ENCODE measurements at places on chromosomes 7 and 10.
A peak's percentile ranks its signal among the peaks of the same experiment; 100 is the strongest.

DNA sequence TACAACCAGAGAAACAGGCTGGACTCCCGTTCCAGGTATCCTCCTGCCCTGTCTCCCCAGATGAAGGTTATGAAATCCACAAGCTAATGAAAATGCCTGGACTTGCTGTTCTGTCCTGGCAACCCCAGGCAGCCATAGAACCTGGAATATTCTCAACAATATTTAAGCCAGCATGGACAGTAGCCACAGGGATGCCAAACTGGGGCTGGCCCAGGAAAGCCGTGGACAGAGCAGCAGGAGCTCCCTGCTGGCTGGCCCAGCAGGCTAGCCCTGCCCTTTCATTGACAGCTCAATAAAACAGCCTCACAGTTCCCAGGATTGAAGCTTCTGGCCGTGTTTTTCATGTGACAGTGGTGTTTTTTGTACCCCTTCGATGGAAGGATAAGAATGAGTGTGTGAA lies 230.6 kb downstream of the BMPER start:
- no peak for DNase-seq

DNA sequence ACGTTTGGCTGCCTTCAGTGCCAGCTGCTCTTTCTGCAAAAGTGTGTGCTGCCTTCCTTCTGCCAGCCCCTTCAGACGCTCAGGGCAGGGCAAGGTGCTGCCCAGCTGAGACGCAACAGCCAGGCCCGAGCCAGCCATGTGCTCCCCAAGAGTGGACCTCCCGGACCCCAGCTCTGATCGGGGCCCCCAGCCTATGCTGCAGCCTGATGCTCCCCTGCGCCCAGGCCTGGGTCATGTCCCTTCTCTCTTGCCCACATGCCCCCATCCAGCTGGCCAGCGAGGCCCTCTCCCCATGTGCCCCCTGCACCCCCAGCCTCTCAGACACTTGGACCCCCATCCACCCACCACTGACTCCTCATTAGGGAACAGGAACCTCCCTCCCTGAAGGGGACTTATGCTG lies 17.8 kb downstream of the WDR86 start:
- no peak for DNase-seq

GRCh38 chr10:5904227-5904626 lies 14.2 kb downstream of the FBH1 start:
- no peak for DNase-seq

- no peak for DNase-seq
These were observed 85.3 kb upstream of the YAE1 start for GRCh38 chr7:39480901-39481300.

- DNase-seq: no peak
These were observed 9.6 kb downstream of the ELMO1 start for GRCh38 chr7:37438906-37439652.

GRCh38 chr7:101598986-101599771 lies 29.9 kb downstream of the MYL10 start:
- DNase-seq: no peak

GRCh38 chr7:74280985-74281384 lies 8.2 kb upstream of the CLIP2 start:
- no peak for DNase-seq

GRCh38 chr7:1458683-1459511 lies at the start of gene MICALL2:
TSS of gene MICALL2 (minus strand) at chr7:1459470. CDS start at chr7:1459326, 144 bp downstream.
- peak; percentile 39 for DNase-seq

DNA sequence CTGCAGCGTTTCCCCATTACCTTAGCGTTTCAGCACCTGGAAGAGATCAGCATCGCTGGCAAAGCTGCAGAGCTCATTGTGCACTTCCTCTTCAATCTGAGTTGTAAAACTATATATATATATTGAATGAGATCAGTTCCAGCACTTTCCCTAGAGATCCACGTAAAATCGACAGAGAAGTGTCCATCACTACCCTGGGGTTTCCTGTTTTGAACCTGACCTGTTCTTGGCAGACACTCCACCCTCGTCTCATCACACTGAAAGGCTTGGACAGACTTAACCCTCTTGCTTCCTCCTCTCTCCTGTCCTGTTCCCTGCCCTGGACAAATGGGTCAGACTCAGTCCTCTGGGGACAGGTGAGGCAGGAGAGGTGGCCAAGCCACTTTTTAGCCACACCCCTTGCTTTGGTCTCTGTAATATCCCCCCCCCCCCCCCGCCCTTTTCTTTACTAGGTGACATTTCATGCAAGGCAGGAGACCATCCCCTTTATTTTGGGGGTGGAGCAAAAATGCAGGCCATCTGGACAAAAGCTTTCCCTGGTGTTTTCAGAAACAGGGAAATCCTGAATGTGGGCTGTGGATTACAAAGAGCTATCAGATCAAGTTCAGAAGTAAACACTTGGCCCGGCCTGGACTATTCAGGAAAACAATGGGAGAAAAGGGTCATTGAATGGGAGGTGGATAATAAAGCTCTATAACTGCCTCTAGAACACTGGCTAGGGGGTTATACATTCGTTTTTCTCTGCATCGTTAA lies 83.7 kb upstream of the KDM7A start:
- DNase-seq: no peak

- DNase-seq: no peak
These were observed 37.9 kb downstream of the SLC25A28 start for GRCh38 chr10:99582255-99582770.

GRCh38 chr10:95605163-95605562 lies 44.0 kb upstream of the SORBS1 start:
- no peak for DNase-seq

DNA sequence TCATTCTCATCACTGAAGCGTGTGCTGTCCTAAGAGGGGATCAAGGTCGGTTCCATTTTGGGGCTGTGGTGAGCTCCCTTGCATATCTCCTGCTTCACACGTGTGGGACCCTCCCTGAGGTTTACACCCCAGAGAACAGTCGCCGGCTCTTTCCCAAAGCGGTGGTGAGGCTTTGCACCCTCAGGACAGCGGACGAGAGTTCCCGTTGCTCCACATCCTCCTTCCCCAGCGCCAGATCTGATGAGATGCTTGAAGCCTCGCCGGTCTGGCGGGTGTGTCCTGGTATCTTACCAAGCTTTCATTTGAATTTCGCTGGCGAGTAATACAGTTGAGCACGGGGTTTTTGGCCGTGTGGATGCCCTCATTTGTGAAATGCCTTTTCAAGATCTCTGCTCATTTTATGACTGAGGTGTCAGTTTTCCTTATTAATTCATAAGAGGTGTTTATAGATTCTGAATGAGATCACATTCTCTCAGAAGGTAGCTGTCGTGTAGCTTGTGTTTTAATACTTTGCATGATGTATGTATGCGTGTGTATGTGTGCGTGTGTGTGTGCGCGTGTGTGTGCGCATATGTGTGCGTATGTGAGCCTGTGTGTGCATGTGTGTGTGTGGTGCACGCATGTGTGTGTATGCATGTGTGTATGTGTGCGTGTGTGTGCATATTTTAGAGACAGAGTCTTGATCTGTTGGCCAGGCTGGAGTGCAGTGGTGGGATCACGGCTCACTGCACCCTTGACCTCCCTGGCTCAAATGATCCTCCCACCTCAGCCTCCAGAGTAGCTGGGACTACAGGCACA lies 30.7 kb downstream of the ELFN1 start:
- DNase-seq: no peak

DNA sequence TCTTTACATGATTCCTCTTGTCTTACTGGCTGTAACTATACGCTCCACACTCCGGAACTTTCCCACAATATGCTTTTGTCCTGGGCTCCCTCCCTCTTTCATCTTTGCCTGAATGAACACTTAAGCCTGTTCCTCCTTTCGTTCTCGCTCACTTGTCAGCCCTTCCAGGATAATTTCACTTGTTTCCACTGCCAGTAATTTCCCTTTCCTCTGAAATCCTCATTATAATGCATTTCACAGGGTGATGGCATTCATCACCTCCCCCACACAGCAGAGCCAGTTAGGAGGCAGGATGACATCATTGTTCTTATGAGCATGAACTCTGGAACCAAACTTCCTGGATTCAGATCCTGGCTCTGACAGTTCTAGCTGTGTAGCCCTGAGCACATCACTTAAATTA lies 372.6 kb downstream of the GPR158 start:
- DNase-seq: peak; percentile 43

GRCh38 chr7:79968077-79968648 lies 166.5 kb upstream of the GNAI1 start:
- no peak for DNase-seq

GRCh38 chr10:100724531-100725027 lies 20.8 kb upstream of the PAX2 start:
- no peak for DNase-seq

DNA sequence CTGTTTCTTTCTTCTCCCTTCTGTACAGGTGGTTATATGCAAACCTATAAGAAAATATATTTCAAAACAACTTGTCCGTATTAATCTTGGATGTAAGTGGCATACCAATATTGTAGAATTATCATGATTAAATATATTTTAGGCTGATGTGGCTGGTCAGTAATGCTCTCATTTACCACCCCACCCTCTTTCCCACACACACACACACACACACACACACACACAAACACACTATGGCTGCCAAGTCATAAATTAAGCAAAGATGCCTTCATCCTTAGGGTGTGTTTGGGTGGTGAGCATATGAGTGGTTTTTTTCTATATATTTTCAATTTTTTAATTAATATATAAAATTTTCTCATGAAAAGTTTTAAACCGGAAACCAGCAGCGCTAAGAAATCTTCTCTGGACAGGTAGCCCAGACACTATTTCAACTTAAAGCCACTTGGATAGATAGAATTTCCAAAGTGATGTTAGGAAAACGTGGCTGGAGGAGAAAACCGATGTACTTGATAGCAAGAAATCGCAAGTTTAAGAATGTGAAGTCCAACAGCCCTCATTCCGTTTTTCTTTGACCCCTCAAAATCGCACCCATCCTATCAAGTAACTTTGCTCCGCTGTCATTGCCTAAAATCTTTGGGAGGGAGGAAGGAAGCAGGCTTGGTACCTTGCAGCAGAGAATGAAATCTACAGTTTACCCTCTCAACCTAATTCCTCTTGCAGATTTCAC lies 171.7 kb downstream of the FAM107B start:
- DNase-seq: no peak

DNA sequence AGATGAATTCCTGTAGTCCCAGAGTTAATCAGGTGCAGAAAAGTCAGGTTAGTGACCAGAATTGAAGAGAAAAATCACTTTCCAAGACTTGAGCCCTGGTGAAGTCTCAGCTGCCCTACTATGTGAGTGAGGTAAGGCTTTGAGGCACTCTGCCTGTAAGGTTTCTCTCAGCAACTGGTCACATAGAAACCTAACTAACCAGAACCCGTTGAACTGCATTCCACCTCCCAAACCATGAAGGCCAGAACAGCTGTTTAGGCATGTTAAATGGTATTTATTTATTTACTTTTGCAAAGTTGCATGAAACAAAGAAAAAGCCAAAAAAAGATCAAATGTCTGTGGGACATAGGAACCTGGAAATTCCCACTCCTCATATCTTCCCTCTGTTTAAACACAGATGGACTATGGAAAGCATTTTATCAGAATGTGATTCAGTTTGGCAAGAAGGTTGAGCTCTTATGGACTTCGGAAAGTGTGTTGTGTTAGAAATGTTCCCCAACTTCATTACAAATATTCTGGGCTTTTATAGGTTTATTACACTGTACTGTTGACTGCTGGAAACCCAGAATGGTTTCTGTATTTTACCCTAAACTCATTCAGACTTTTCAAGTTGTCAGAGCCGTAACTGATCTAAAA lies 12.8 kb upstream of the GPR85 start:
- no peak for DNase-seq

GRCh38 chr7:73809467-73809951 lies 21.3 kb upstream of the CLDN4 start:
- DNase-seq: no peak

DNA sequence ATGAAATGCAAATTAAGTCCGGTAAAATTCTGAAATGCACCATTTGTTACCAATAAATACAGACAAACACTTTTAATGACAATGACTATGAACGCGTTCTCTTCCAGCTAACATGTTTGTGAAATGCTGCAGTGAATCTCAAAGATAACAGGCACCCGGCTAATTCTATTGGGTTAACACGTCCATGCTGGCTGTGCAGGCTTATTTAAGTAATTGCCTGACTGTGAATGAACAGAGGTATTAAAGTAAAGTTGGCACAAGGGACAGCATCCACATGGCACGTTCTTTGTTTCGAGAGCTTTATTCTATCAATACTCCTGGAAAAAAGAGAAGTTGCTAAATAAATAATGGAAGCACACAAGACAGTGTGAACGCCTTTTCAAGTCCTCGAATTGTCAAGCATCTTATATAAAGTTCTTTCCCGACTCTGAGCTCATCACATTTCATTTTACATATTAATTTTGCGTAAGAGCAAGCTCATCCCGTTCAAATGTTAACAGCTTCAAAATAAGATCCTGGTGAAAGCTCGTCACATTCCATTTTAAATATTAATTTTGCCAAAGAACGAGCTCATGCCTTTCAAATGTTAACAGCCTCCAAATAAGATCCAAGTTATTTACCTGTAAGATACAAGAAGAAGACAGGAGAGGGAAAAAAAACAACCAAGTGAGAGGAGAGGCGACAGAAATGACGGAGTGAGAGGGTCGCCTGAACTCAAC lies 111.3 kb upstream of the RHEB start:
- no peak for DNase-seq

- no peak for DNase-seq
These were observed 110.1 kb downstream of the TPST1 start for GRCh38 chr7:66315192-66315591.

DNA sequence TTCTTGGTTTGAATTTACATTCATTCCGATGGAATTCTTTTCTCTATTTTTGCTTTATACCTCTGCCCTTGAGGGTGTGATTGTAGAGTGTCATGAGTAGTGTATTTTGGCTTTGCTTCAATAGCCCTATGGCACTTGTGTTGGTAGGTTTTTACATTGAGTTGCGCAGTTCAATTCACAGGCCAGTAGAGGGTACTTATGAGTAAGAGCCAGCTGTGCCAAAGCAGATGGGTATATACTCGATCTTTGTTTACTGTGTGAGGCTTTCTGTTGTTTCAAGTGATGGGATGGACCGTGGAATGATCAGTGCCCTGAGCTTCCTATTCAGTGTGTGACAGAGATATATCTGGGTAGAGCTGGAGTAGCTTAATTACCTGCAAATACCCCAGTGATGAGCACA lies 4.3 kb upstream of the AKR1C3 start:
- no peak for DNase-seq

DNA sequence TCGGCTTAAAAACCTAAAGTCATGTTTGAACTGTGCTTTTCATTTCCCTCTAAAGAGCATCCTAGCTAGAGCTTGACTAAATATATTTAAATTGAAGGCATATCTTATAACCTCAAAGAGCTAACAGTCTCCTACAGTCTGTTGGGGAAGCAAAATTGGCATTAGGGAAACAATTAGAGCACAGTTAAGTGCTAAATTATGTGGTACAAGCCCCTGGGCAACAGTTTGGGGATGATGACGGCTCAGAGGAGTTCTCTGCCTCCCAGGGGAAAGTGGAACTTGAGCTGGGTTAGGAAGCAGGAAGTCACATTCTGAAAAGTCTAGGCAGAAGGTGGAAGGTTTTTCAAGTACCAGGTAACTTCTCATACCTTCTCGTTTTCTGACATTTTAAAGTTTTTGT lies 18.6 kb upstream of the GOT1 start:
- no peak for DNase-seq

GRCh38 chr7:90345595-90346335 lies 751 bp upstream of the GTPBP10 start:
- DNase-seq: no peak

All from kidney epithelial cell (primary cell).